ENCODE measurements at places on chromosomes 11 and 22.

GRCh38 chr11:119728211-119728626 lies 781 bp downstream of the NECTIN1 start:
- DNase-seq: no peak

- DNase-seq: no peak
These were observed 782 bp upstream of the OSBPL5 start for GRCh38 chr11:3165916-3166267.

DNA sequence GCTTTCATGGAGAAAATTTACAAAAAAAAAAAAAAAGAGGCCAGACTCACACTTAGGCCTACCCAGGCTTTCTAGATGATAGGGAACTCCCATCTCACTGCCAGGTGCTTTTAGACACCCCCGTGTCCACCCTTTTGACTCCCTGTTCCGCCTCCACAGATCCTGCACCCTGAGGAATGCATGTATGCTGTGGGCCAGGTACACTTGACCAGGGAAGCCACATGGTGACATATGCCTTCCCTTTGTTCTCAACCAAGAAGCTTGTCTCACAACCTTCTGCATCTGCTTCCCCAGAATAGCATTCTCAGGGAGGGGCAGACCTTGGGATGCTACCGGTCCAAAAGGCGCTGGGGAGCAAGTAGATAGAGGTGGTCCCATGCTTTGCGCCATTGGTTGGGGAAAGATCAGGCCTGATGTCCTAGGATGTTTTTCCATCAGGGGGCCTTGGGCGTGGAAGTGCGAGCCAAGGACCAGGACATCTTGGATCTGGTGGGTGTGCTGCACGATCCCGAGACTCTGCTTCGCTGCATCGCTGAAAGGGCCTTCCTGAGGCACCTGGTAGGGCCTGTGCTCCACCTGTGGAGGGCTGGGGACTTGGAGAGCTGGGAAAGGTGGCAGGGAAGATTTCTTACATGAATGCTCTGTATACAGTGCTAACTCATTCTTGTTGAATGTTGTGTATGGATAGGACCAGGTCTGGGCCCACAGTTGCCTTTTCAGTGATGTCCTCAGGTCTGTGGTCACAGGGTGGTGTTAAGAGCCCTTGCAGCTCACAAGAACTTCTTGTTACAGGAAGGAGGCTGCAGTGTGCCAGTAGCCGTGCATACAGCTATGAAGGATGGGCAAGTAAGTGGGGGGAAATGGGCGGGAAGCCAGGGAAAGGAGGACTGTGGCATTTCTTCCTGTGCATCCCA lies 7.5 kb downstream of the HMBS start:
- DNase-seq: no peak

GRCh38 chr22:17086296-17086695 lies 1.5 kb downstream of the IL17RA start:
- no peak for DNase-seq

- no peak for DNase-seq
These were observed 546.2 kb downstream of the NTM start for GRCh38 chr11:131916638-131917037.

GRCh38 chr11:116397602-116398084 lies 375.1 kb downstream of the BUD13 start:
- DNase-seq: peak; percentile 65

GRCh38 chr11:33064033-33064825 lies 24.9 kb downstream of the TCP11L1 start:
- peak; percentile 19 for DNase-seq

DNA sequence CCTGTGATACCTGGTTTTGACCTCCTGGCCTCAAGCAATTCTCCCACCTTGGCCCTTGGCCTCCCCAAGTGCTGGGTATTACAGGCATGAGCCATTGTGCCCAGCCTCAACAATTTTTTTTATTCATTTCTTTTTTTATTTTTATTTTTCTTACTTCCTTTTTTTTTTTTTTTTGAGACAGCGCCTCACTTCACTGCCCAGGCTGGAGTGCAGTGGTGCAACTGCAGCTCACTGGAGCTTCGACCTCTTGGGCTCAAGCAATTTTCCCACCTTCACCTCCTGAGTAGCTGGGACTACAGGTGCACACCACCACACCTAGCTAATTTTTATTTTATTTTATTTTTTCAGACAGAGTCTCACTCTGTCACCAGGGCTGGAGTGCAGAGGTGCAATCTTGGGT lies 25.5 kb upstream of the CECR2 start:
- no peak for DNase-seq

GRCh38 chr11:46902694-46903093 lies 15.7 kb downstream of the LRP4 start:
- DNase-seq: no peak

- peak; percentile 67 for DNase-seq
These were observed 25.1 kb downstream of the RPL27A start for GRCh38 chr11:8707541-8708191.

DNA sequence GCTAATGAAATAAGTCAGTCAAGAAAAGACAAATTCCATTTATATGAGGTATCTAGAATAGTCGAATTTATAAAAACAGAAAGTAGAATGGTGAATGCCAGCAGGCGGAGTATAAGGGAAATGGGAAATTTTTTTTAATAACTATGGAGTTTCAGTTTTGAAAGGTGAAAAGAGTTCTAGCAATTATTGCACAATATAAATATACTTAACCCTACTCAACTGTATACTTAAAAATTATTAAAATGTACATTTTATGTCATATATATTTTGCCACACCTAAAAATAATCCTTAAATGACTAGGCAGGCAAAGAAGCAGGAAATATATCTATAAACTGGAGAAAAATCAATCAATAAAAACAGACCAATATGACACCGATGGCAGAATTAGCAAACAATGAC lies 196.5 kb upstream of the UBASH3B start:
- no peak for DNase-seq

DNA sequence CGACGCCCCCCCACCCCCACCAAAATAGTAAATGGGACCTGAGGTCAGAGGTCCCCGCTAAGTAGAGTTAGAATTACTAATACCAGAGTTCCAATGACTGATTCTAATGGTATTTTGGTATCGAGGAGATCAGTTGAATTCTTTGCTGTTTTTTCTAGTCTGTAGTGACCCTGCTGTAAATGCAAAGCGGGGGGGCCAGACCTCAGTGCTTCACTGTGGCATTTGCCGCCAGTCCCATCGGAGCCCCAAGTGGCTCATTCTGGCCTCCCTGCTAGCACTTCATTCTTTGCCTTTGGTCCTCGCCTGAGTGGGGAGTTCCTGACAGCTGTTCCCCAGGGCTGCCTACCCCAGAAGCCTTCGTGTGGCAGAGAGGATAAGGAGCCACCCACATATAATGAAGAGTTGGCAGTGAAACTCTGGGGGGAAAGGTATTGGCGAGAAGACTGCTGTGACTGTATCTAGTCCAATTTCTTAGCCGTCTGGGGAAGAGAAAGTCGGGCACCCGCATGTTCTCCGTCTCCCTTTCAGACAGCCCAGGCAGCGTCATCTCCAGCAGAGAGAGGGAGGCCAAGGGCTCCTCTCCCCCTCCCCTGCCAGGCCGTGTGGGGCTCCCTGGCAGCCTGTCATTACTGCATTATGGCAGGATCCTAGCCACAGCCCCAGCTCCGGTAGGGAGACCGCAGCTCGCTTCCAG lies 19.4 kb upstream of the CABP7 start:
- DNase-seq: peak; percentile 25

DNA sequence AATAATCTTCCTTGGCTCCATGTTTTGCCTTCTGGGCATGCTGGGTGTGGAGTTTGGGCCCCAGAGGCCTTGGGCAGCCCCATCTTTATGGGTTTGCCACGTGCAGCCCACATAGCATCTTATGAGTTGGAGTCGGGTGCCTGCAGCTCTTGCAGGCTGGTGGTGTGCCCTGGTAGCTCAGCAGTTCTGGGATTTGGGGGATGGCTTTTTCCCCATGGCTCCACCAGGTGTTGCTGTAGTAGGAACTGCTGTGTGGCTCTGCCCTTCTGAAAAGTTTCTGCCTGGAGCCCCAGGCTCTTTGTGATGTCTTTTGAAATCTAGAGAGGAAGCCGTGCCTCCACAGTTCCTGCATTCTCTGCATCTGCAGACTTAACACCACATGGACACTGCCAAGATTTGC lies 16.8 kb downstream of the EED start:
- no peak for DNase-seq

DNA sequence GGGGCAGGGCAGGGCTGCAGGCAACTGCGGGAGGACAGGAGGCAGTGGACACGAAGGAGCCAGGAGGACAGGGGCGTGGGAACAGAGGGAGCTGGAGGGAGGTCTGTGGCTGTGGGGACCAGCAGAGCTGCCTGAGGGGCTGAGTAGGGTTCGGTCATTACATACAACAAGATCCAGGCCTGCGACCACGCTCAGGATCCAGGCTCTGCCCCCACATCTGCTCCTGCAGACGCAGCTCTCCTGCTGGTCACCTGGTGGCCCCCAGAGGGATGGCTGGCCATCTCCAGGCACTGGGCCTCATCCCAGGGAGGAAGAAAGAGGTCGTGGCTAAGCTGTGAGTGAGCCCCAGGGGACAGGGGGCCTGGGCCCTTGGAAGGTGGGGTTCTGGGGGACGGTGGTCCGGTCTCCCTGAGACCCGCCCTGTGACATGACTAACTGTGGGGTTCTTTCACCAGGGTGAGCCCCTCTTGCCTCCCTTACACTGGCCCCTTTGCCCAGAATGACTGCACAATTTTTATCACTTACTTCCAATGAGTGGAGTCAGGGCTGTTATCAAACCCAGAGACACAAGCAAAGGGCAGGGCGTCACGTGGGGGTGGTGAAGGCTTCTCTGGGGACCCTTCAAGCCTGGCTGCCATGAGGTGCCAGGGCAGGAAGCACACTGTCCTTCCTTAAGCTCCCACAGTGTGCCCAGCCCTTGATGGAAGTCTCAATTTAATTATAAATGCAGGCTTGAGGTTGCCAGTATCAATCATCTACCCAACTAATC lies 6.7 kb upstream of the APOBEC3A start:
- DNase-seq: no peak

DNA sequence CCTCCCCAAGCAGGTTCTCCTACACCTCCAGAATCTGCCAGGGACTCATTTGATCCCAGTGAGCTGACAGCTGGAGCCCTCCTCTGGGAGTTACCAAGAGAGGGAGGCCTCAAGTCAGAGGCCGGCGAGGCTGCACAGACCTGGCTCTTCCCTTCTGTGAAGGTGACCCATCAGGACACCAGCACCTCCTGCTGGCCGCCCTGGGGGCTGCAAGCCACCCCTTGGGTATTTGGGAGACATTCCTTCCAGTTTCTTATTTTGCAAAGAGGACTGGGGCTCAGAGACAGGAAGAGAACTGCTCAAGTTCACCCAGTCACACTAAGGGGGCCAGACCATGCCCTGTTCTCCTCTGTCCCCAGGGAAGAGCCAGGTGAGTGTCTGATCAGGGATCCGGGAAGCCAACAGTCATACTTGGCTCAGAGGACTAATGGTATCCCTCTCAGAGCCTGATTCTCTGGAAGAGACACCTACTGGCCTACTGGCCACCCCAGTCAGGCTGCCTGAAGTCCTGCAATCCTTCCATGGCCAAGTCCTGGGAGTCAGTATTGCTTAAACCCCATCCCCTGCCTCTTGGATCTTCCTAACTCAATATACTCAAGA lies 40.5 kb upstream of the RIC3 start:
- no peak for DNase-seq

DNA sequence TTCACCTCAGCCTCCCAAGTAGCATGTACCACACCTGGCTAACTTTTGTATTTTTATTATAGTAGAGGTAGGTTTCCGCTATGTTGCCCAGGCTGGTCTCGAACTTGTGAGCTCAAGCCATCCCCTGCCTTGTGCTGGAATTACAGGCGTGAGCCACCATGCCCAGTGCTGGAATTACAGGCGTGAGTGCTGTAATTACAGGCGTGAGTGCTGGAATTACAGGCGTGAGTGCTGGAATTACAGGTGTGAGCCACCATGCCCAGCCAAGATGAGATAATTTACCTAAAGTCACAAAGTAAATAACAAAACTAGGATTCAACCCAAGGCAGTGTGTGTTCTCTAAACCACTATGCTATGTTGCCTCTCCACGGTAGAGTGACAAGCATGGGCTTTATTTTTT lies 3.6 kb upstream of the UBXN1 start:
- DNase-seq: no peak

DNA sequence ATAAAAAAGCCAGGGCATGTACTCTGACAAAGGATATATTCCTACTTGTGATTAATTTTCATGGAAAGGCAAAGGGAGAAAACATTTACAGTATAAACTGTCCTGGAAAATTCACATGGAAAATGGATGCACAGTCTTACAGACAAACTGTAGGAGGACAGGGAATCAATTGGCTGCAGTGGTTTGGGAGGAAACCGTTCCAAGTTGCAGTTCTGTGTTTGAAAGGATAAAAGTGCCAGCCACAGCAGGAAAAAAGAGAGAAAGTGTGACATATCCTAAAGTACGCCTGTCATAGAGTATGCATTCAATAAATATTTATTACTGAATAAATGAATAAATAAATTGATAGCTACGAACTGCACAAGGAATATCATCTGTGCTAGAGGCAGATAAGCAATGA lies 462.9 kb downstream of the RAB38 start:
- DNase-seq: no peak

- DNase-seq: no peak
These were observed 3.3 kb downstream of the DGCR8 start for GRCh38 chr22:20083157-20083890.

GRCh38 chr22:40265783-40266182 lies 80.5 kb upstream of the ADSL start:
- no peak for DNase-seq

- DNase-seq: no peak
These were observed 21.3 kb upstream of the MYH9 start for GRCh38 chr22:36409056-36409455.

DNA sequence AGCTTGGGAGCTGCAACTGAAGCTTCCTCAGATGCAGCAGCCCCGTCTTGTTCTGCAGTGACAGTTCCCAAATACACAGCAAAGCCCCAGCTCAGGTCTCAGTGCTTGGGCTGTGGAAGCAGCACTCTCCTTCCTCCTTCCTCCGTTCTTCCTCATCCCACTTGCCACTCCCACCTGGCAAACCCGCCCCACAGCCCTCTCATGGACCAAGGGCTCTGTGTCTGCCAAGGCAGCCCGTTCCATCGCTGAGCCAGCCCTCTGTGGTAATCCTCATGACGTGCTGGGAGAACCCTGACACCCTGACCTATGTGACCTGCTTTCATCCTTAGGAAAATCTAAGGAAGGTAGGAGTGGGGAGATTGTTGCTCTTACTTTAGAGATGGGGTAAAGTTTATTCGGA lies 157.0 kb downstream of the DSCAML1 start:
- DNase-seq: no peak

DNA sequence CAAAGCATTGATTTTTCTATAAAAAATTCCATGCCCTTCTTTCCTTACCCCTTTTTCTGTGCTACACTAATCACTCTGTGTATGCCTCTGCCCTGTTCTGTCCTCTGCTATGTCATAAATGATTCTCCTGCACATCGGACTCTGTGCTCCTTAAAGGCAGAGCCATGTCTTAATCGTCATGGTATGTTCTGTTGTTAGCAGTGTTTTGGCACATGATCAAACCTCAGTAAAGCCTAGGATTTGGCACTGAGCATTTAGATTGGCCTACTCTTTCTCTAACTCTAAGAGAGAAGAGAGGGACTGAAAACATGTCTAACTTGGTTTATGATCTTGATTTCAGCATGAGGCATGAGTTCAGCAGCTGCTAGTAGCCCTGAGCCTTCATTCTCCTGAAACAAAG lies 266.9 kb downstream of the AASDHPPT start:
- peak; percentile 79 for DNase-seq
